ENCODE measurements at places on chromosomes 4 and X.

DNA sequence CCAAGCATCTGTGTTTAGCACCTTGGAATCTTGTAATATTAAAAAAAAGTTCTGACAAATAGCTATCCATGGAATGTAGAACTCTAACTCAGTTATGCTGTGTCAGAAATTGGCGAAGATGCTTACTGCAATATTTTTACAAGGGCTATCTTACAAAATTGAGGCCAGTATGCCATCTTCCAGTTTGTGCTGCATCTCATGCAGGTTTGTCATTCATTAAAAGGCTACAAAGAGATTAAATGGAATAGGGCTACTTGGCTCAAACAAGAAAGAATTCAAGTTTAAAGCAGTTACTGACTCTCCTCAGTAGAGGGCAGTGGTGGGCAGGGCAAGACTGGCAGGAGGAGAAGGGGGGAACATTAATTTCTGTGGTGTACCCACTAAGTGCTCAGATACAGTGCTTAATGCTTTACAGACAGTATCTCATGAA is 66.5 kb downstream of the SHROOM4 start:
- no peak for DNase-seq

DNA sequence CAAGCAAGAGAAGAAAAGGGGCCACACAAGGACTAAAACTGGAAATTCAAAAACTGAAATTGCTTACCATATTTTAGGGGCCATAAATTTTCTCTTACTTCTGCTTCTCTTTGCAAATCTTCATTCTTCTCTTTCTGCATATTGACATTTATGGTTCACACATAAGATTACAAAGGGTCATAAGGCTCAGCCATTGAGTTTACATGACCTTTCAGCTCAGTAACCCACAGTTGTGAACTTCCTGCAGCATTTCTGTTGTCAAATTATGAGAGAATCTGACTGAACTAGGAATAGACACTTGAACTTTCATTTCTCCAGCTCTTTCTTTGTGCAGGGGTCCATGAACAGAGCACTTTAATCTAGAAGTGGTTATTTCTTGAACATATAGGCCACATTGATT is 434.8 kb upstream of the CT83 start:
- no peak for DNase-seq

- DNase-seq: no peak
Observed at GRCh38 chr4:178174756-178175155, 732.5 kb upstream of the AGA start.

DNA sequence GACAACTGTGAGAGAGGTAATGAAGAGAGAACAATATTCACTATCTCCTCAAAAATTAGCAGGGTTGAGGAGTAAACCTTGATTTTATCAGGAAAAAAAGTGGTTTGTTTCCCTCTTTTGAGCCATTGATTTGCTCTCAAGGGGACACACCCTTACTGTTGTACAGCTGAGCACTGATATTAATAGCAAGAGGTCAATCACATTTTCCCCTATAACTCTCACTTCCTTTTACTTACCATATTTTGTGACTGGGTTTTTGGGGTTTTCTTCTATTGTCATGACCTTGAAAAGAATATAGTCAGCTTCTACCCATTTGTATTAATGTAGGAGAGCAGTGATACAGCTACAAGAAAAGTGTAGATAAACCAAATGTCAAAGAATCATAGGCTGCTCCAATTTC is 70.2 kb upstream of the LONRF3 start:
- no peak for DNase-seq

DNA sequence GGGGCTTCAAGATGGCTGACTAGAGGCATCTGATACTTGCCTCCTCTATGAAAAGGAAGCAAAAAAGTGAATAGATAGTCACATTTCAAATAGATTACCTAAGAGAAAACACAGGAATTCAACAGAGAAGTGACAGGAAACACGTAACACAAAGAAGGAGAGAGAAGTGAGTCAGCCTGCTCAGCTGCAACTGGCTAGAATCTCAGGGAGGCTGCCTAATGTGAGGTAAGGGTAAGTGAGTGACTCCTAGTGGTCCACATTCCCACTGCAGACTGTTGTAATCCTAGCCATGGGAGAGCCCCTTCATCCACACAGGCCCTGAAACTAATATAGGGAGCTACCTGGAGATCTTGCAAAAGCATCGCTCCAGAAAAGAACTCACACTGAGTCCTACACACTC is 179.2 kb downstream of the SLC7A11 start:
- DNase-seq: no peak

DNA sequence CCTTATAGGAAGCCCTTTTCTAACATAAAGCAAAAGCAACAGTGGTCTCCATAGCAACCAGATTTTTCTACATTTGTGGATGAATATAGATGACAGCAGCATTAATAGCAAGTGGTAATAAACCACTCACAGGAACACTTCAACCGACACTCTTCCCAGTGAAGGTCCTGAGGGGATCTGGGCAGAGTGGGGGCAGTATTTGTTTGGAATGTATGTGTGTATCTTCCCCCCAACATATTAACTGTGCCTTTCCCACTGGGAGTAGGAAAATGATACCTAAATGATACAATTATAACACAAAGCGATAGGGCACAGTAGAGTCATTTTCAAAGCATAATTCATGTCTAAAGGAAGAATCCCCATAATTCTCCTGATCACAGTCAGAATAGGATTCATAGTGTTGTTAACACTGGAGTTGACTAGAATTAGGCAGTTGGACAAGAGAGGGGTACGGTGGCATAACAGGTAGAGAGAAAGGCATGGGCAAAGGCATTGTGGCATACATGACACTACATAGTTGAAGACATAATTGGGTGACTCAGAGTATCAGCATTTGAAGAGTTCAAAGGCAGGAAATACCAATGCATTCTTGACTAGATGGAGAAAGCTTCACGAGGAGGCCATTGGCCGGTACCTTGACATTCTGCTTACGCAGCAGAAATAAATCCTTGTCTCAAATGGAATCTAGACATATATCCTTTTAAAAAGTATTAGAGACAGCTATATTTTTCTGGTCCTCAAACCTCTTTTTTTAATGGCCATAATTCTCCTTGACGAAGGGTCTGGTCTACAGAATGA is 15.2 kb downstream of the CAPN6 start:
- DNase-seq: no peak

GRCh38 chrX:140817943-140818342 is 108.4 kb downstream of the LINC00632 start:
- no peak for DNase-seq

- no peak for DNase-seq
Observed at GRCh38 chrX:72101597-72102037, 30.1 kb downstream of the RTL5 start.

DNA sequence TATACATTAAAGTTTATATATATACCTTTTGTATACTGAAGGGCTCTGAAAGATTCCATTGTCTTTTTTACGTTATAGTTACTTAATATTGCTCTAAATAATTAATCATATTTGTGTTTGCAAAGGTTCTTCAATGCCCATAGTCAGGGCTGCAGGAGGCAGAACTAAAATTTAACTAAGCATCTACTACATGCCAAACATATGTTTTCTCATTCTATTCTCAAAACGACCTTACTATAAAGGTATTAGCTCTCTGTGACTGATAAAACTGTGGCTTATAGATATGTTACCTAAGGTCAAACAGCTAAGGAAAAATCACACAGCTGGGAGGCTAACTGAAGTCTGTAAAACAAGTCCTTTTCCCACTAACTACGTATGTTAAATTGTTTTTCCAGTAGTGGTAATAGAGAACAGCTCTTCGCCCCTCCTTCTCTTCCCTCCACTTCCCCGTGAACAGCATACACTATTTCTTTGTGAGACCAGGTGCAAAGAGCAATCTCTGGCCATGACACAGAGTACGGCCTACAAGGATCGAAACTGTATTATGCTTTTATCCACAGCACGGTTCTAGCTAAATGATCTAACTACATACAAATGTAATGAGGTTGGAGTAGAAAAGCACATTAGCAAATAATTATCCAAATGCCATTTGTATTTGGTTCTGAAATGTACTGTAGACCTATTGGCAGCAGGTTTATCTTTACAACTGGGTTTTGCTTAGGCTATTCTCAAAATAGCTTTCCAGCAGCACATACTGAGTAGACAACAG is 1.7 kb downstream of the CNOT6L start:
- no peak for DNase-seq

DNA sequence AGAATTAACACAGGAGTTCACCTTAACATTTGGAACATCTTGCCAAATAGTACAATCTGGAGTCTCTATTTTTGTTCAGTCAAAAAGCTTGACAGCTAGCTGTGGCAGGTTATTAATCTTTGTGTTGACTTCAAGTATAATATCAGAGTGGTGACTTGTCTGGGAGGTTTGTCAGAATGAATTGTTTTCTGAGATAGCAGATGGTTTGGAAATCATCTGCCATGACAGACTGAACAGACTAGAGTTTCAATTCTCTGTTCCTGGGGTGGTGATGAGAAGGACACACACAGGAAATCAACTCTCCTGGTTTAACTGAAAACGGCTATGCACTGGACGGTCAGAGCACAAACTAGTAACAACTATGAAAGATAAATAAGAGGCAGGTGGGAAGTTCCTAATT is 203.3 kb upstream of the EMCN start:
- no peak for DNase-seq

- no peak for DNase-seq
Observed at GRCh38 chrX:114071412-114071811, 512.5 kb upstream of the HTR2C start.

DNA sequence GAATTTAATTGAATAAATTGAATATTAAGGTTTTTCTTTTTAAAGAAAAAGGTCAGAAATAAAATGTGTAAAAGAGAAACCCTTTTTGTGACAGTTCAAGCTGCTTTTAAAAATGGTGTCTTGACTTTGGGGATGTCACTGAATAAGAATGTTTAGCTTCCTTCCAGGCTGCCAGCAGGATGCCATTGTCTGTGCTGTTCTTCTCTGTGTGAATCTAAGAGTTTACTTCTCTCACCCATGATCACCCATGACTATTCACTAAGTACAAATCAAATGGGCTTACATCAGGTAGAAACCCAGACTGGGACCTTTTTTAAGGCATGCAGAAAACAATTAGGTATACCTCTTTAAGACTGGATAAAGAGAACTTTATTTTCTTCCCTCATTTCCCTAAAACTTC is 115.3 kb downstream of the DACH2 start:
- no peak for DNase-seq

DNA sequence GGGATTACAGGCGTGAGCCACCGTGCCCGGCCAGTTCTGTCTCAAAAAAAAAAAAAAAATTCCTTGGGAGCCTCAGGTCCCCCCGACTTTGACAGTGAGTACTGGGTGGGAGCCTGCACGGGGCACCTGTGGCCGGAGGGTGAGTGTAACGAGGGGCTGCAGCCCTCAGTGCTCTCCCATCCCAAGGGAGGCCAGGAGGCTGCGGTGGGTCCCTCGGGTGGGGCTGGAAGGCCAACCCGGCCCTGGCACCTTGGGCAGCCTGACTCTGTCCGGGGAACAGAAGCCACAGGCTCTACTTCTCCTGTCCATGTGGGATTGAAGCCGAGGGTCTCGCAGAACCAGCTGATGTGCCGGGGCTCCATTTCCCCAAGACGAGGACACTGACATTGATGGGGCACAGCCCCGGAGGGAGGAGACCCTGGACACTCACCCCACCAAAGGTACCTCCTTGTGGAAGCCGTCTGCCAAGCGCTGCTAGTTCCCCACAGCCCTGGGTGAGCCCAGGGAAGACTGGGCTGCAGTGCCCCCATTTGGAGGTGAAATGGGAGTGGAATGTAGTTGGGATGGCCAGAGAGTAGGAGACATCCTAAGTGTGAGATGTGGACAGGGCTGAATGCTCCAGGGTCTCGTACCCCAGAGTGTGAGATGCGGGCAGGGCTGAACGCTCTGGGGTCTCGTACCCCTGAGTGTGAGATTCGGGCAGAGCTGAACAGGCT is 2.3 kb upstream of the SLC26A1 start:
- DNase-seq: no peak

DNA sequence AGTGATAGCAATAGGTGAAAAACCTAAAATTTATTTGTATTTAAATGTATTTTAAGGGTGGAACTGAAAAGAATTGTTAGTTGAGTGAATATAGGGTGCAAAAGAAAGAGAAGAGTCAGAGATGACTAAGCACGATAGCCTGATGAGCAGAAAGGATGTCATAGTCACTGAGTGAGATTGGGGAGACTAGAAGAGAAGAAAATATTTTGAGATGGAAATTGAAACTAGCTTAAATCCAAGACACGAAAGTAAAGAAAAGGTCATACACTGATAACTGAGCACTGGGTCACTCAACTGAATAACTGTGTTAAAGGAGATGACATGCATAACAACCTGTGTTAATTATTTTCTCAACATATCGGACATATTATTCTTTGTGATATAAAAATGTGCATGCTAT is 55.5 kb downstream of the SPANXN4 start:
- no peak for DNase-seq

GRCh38 chr4:134313591-134313990 is 112.0 kb upstream of the PABPC4L start:
- no peak for DNase-seq

GRCh38 chr4:105440890-105441289 is 33.0 kb downstream of the PPA2 start:
- DNase-seq: no peak

GRCh38 chr4:111879539-111879938 is 265.7 kb upstream of the FAM241A start:
- no peak for DNase-seq

GRCh38 chr4:39255266-39255665 is 72.9 kb downstream of the WDR19 start:
- DNase-seq: no peak

GRCh38 chr4:14115106-14115505 is 487.6 kb upstream of the BOD1L1 start:
- DNase-seq: no peak

DNA sequence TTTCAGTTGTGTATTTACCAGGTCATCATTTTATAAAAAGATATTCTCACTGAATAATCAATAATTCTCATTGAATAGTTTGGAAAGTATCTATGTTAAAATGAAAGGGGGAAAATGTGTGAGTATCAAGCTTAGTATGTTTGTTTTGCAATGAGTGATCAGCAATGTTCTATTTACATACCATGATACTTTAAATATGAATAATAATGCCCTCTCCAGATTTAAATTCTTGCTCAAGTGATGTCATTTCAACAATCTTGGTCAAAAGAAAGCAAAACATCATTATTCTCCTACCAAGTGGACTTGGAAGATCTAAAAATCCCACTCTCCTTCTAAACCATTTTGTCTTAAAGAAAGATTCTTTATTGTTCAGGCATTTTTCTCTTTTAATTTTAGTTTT is 42.1 kb upstream of the ANKRD50 start:
- DNase-seq: no peak

- DNase-seq: no peak
Observed at GRCh38 chr4:182233310-182234090, 9.7 kb upstream of the TENM3 start.

All from activated T-cell treated with anti-CD3 and anti-CD28 coated beads for 1 hour (primary cell).